ENCODE measurements at places on chromosomes 12 and 14.
A peak's percentile ranks its signal among the peaks of the same experiment; 100 is the strongest.

GRCh38 chr14:70139384-70139783 lies 49.4 kb downstream of the SLC8A3 start:
- no peak for DNase-seq

DNA sequence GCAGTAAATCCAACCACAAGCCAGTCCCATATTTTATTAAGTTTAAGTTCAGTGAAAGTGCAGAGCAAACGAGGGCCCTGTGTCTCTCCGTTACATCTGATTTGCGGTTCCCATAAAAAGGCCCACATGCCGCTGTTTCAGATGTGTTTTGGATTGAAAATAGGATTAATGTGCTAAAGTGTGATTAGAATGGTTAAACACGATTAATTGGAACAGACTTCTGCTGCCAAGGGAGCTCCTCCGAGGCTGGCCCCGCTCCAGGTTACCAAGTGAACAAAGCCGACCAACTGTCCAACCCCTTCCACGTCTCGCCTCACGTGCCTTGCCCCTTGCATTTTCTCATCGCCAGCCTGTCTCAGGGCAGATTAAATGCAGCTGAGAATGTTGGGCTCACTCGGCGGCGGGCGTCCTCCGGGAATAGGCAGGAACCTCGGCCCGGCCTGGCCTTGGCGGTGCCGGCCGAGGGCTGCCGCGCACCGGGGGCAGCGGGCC lies 166.5 kb upstream of the GSC start:
- DNase-seq: no peak

DNA sequence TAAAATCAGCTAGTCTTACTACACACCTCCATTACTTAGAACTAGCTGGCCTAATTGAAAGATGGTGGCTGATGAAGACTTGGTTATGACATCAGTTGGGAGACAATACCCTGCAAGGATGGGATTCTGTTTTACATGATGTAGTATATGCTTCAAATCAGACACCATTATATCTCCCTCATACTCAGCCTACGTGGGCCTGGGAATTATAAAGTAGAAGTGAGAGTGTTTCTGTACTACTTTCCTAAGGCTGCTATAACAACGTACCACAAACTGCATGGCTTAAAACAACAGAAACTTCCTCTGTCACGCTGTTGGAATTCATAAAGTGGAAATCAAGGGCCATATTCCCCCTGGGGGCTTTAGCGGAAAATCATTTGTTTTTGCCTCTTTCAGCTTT lies 190.4 kb downstream of the PAH start:
- no peak for DNase-seq

DNA sequence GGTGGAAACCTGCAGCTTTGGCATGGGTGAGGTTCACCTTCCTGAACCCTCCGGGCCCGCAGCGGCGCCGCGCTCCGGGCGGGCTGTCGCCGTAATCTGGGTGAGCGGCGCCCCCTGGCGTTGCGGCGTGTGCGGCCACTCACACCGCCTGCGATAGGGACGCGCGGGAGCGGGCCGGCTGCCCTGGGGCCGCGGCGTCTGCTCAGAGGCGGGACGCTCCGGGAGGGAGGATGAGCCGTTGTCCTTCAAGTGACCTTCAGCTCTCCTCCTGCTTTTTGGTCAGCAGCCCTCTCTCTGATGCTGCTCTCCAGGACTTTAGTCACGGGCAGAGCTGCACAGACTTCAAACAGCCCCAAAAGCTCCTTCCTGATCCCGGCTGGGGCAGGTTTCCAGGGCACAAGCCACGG lies 211.7 kb upstream of the FKBP4 start:
- peak; percentile 88 for DNase-seq

DNA sequence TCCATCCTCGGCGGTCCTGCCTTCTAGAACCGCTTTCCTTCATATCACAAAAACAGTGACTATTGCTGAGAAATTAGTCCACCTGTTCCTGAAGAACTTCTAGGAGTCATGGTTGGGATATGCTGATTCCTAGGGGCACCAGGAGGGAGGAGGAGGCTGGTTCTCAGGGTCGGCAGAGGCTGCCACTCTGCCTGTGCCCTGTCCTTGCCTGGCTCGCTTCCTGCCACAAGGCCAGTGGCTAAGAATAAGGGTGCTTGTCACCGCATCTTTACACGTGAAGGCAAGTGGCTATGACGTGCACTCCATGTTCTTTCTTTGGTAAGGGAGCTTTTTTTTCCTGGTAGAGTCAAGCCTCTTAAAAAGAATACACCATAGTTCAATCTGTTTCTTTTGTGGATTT lies 18.7 kb upstream of the DGLUCY start:
- no peak for DNase-seq

- no peak for DNase-seq
These were observed 9.0 kb downstream of the HPD start for GRCh38 chr12:121849665-121850064.

- DNase-seq: no peak
These were observed 16.1 kb upstream of the KRT80 start for GRCh38 chr12:52207895-52208294.

DNA sequence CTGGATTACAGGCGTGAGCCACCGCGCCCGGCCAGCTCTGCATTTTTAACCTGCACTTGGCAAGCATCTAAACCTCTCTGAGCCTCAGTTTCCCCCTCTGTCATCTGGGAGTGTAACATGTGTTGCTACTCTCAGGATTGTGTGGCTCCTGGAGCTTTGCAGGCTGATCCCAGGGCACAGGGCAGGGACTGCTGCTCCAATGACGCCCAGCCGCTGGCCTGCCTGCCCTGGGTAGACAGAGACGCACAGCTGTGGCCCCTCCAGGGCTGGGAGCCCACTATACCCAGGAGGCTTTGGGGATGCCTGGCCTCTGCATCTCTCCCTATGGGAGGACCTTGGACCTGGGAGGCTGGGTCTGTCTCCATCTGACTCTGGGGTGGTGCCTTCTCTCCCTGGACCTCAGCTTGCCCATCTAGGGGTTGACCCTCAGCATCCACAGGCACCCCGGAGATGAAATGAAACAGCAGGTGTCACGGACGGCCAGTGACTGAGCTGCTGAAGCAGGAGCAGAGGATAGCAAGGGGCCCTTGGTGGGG lies 13.7 kb downstream of the ARL6IP4 start:
- no peak for DNase-seq

DNA sequence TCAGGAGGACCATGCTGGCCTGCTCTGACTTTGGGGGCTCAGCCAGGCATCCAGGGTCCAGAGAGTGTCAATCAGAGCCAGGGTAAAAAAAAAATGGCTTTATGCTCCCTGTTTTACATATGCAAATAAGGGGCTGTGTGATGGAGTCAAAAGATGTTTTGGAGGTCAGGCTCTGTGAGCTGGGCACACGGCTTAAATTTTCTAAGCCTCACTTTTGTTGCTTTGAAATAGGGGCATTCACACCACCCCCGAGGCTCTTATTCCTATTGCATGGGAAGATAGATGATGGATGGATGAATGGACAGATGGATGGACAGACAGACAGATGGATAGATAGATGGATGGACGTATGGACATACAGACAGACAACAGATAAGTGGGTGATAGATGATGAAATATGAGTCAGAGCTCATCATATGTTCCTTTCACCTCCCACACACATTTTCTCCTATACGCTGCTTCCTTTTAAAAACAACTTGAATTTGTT lies 42.7 kb downstream of the RIN3 start:
- DNase-seq: no peak

DNA sequence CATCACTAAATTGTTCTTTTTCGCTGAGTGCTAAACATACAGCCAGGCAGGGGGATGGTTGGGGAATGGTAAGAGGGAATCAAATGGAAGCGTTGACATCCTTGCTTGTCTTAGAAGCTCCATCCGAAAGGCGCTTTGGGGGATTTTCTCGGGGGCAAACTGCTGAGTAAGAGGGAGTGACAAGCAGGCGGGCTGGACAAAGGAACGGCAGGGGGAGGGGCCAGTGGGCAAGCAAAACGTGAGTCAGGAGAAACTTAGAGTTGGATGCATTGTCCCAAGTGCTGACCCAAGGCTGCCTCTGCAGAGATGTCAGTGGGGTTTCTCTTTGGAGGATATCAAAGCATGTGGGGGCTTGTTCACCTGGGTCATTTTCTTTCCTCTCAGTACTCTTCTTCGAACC lies 480.5 kb downstream of the VRK1 start:
- no peak for DNase-seq

DNA sequence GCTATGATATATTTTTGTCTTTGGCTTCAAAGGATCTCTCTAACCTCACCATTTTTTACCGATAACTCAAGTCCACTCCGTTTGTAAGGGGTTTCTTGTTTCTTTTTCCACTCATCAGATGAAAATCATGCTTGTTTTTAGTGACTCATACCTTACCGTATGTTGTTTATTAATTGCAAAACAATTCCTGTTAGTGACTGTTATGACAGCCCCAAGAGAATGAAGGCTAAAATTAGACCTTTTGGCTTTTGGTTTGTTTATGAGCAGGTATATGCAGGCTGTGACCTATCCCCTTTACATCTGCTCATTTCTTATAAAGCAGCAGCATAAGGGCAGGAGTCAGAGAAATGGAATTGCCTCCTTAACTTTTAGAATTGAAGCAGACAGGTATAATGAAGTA lies 319.8 kb downstream of the CEP128 start:
- no peak for DNase-seq

GRCh38 chr14:88955455-88955854 lies 131.0 kb downstream of the TTC8 start:
- no peak for DNase-seq

GRCh38 chr12:10632226-10632625 lies 18.8 kb upstream of the MAGOHB start:
- DNase-seq: no peak

- DNase-seq: no peak
These were observed 10.9 kb upstream of the NGB start for GRCh38 chr14:77281852-77282410.

GRCh38 chr14:67413806-67414769 lies 2.1 kb upstream of the PLEK2 start:
- DNase-seq: peak; percentile 67

DNA sequence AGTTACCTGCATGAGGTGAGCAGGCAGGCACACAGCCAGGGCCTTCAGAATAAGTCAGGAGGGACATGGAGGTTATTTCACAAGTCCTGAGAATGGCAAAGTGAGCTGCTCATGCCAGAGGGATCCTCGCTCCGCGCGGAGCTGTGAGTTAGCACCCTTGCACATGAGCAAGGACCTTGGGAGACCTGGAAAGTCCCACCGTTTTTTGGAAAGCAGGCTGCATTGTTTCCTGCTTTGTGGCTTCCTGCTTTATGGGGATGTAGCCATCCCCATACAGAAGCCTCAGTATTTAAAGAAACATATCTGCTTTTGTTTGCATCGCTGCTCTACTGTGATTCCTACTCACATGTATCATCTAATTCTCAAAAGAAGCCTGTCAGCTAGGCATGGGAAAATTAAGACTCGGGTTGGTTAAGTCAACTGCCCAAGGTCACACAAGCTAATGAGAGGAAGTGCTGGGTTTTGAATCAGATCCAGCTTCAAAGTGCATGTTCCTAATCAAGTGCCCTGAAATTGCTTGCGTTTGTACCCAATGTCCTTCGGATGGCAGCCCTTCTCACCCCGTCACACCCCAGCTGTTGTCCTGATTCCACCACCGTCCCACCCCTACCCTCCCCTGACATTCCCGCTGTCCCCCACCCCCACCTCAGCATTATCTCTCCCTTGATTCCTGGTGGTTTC lies 106.2 kb downstream of the CRACR2A start:
- no peak for DNase-seq

DNA sequence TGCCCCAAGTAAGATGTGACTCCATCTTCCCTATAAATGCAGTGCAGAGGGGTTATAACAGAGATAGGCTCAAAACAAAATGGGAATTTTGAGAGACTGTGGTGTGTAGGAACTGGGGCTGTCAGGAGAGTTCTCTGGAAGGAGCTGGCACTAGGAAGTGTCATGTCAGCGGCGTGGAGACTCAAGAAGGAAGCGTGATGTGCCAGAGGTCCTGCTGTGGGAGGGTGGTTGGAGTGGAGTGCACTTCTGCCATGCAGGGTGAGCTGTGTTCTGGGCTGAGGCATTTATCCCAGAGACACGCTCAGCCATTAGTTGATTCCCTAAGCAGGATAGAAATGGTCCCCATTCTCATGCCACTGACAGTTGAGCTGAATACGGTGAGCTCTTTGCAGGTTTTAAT lies 19.0 kb downstream of the GLT1D1 start:
- DNase-seq: no peak

- DNase-seq: no peak
These were observed 82.7 kb upstream of the ESRRB start for GRCh38 chr14:76293221-76293620.

- no peak for DNase-seq
These were observed 186.5 kb upstream of the HMGA2 start for GRCh38 chr12:65637774-65638173.

- no peak for DNase-seq
These were observed 1.2 kb downstream of the ITGA5 start for GRCh38 chr12:54417712-54418440.

DNA sequence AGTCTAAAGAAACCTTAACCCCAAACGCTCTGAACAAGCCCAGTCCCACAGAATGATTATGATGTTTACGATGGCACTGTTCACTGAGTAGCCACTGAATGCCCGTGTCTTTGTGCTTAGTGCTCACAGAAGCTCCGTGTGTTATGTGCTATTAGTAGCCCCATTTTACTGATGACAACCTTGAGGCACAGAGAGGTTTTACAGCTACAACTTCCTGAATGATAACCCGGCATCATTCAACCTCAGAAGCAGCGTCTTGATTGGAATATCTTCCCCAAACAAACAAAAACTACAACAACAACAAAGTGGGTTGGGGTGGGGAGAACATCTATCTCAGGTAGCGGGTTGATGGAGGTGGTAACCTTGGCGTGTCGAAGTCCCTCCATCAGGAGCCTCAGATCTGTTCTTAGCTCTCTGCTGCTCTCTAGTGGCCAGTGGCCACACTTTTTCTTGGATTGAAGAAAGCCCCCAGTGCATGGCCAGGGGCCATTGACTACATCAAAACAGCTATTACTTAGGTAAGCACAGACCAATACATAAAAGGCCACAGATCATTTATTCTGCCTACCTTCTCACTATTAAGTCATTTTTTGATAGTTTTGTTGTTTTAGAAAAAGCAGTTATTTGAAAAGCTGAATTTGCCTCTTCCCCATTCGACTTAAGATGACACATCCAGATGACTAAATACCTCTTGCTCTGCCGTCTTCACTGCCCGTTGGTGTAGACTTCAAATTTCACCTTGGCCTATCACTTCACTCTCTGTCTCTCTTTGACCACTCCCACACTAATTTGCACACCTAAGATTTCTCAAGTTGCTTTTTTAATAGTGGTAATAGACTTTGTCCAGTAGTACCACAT lies 376.9 kb downstream of the GALC start:
- DNase-seq: peak; percentile 70

DNA sequence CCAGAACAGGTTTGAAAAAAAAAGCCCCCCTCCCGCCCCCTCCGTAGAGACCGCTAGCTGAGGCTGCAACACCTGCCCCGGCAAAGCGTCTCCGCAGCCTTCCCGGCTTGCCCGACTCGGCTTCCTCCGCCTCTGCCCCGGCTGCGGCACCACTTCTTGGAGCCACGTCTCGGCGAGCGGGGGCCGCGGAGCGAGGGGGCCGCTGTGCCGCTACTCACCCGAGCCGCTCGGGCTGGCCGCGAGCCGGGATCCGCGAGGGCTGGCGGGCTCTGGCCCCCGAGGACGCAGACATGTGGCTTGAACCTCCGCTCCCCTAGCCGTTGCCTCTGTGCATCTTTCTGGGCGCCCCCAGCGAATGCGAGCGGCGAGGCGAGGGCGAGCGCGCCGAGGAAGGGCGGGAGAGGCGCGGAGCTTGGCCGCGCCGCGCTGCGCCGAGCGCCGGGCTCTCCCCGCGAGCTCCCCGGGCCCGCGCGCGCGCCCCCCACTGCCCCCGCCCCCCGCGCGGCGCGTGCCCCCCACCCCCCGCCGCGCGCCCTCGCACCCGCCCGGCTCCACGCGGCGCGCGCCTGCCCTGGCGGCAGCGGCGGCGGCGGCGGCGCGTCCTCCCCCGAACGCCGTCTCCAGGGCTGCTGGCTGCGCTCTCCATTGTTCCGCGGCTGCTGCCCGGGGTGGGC lies 249.5 kb downstream of the APAF1 start:
- no peak for DNase-seq

Data from activated CD8-positive, alpha-beta memory T cell treated with anti-CD3 and anti-CD28 coated beads, Interleukin-2, amount 50 U/mL, for 48 hours (primary cell).